NCI-H2029 treated with DMSO at 0.1 percent for 48 hours (cell line): ENCODE measurements at places on chromosomes 4 and X.

DNA sequence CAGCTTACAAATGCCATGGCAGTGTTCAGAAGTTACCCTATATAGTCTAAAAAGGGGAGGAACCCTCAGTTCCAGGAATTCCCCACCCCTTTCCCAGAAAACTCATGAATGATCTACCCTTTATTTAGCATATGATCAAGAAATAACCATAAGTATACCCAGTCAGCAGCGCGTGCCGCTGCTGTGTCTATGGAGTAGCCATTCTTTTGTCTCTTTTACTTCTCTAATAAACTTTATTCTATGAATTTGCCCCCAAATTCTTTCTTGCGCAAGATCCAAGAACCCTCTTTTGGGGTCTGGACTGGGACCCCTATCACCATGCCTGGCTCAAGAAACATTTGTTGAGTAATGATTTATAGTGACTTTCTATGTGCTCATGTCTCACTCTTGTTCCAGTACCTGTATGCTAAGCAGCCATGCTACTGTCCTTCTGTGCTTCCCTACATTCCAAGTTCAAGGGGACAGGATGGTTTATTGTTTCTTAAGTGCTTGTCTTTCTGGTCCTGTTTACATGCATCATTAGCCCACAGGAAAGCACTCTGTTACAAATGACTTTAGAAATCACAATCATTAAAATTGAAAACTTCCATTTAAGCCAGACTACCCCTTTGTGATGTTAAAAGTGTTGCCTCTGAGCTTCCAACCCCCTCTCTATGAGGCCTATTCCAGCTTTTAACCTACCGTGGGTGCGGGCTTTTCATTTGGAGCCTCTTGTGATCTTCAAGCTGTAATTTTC is 63.4 kb upstream of the S100G start:
- no peak for DNase-seq

GRCh38 chr4:143260750-143261149 is 75.9 kb upstream of the GAB1 start:
- no peak for DNase-seq

GRCh38 chrX:46444011-46444410 is 101.2 kb downstream of the ZNF674 start:
- DNase-seq: no peak

DNA sequence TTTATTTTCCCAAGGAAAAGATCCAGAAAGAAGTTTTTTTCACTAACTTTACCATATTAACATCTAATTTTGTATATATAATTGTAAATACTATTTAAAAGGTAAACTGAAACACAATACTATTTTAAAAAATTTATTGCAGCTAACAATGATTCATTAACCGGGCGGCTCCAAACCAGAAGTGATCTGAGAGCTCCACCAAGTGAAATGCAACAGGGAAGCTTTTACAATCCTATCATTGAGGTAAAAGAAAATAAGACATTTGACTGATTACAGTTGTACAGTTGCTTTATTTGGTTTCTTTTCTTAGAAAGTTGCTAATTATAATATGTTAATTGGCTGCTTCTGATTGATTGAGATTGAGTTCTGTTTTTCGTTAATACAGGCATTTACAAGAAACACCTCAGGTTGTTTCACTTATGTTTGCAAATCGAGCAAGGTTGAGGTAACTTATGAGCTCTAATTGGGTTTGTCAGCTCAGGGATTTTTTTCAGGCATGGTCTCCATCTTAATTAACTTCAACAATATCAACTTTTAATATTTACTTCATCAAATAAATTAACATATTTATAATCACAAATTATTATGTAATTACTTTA is 220.2 kb upstream of the UGT8 start:
- DNase-seq: no peak

DNA sequence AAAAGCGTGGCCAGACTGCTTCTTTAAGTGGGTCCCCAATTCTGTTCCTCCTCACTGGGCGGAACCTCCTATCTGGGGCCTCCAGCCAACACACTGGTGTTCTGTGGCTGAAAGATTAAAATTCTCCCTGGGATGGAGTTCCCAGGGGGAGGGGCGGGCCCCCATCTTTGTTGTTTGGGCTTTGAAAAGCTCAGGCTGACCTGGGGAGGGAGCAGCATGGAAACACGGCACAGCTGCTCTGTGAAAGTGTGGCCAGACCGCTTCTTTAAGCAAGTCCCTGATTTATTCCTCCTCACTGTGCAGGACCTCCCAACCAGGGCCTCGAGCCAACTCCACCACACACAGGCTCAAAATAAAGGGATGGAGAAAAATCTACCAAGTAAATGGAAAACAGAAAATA is 219.5 kb downstream of the TMEM47 start:
- DNase-seq: no peak

DNA sequence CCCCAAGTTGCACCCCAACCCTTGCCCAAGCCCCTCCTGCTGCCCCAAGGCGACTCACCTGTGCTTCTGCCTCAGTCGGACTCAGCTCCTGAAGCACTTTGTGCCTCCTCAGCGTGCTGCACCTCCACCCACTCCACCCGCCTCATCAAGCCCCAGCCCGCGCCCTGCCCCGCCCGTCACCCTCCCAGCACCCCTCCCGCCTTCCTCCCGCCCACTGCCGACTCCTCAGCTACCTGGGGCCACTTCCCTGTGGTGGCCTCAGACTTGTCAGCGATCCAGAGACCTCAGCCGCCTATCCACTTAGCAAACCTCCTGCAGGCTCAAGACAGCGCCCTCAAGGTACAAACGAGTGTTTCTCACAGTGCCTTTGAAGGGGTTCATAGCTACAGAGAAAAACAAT is 19.6 kb upstream of the IQCM start:
- no peak for DNase-seq

DNA sequence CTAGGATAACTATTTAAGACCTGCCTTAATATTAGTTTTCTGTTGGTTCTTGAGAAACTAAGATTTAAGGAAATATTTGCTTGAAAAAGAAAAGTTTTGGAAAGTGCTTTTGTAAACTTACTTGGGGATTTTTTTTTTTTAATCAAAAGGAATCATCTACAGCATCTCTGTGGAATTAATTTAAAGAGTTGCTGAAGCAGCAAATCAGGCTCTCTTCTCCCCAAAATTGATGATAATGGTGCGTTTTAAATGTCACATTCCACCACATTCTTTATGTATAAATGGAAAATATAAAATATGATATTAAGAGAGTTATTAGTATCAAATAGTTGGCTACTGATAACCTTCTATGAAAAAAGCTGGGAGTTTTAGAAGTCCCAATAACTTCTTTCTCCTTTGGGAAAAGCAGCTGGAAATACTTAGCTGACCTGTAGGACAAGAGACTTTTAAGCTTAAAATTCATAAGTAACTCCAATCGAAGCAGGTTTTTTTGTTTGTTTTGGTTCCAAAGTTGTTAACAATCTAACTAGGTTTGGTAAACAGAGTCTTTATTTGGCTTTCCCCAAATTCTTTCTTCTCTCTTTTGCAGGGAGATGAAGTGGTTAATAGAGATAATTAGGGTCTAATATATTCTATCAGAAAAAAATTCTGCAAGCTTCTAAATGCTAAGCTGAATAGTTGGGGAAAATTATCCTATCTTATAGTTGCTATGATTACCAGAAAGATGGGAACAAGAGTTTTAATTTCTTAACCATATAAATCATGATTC is 4.4 kb downstream of the KLF3 start:
- no peak for DNase-seq

DNA sequence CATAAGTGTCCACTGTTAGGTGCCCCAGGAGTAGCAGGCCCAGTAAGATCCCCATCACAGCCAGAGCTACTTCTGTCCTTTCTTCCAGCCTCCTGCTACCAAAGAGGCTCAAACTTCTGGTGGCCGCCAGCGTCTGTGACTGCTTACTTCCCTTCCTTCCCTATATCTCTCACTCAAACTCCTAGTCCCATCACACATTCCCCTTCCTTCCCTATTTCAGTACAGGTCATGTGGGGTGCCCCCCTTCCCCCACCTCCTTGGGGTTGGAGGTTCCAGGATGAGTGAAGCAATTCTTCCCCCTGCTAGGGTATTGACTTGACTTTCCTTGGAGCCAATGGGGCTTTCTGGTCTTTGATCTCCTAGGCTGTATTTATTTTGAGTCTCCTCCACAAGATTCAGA is at the start of gene VSIG4:
Gene VSIG4 (minus strand): TSS at position 137 of the 400 bp plus-strand sequence. CDS start 82 bp downstream, at position 55.
- no peak for DNase-seq
